ENCODE measurements at places on chromosomes 7 and 10.

DNA sequence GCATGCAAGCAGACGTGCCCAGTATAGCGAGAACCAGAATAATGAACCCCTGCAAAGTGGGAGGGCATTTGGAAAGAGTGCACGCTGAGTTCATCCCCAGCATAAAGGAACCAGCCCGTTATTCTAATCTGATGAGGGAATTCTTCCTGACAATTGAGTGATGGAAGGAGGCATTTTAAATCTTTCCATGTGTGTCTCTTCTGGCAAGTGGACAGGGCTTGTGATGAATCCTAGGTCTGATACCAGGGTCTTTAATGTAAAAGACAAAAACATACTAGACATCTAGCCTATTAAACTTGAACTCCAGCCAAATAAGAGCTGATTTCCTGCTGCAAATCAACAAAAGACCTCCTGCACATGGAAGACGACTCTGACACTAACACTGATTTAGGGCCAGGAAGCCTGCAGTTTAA is 301.2 kb downstream of the DPP6 start:
- DNase-seq = peak; percentile 27

DNA sequence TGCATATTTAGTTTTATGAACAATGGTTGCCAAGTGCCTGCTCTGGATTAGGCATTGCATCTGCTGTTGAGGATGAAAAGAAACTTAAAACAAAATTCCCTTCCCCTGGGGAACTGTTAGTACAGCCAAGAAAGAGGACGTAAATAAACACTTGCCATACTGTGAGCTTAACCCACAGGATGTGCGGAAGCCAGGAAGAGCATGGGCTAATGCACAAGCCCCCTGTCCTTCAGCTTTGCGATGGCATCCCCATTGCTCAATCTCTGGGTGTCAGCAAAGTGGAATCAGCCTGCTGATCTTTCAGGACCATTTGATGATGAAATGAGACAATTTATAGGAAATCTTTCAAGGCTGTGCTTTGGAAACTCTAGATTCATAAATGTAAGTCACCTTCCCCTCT is 399.9 kb upstream of the IGFBP3 start:
- no peak for DNase-seq

GRCh38 chr10:10644008-10644646 is 373.5 kb upstream of the CELF2 start:
- no peak for DNase-seq

DNA sequence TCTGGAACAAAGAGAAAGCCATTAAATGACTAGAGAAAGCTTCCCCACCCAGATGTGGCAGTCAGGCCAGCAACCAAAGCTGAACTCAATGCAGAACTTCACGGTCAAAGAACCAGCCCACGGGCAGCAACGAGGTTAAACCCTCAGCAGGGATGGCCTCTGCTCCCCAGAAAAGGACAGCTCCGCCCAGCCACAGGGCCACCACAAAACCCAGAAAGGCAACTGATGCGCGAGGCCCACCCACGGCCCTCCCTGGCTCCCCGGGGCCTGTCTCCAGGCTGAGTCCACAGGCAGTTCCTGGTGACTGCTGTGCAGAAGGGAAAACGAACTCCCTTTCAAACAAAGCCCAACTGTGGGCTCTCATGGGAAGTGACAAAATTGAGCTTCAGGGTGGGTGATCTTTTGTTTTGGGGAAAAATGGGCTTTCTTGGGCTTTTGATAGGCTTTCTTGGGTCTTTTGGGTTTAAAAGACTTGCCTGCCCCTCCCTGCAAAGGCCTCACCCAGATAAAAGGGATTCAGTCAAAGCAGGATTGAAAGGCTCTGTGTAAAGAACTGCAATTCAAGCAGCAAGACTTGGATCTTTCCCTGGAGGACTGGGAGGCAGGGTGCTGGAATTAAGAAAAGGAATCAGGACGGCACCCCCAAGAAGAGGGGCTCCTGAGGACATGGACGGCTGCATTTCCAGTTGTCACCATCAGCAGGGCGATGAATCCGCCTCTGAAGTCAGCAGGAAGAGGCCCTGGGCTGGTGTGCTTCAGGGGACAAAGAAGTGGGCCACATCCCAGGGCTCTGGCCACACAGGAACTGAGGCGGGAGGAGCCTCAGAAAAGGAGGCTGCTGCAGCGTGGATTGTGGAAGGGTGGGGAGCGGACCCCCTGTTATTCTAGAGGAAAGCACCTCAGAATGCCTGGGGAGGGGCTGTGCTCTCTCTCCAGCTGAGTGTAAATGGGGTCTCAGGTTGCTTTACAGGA is 209.9 kb downstream of the USP6NL start:
- DNase-seq = no peak

DNA sequence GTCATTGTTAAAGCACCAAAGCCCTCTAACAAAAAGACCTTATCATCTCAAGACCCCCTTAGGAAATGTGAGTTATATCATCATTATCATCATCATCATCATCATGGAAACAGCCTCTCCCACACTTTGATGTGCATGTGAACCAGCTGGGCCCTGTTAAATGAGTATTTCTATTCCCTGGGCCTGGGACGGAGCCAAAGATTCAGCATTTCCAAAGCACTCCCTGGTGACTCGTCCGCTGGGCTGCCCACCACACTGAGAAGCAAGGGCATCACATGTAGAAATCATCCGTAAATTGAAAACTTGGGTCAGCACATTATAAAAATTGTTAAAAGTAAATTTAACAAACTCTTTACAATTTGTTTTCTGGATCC is 88.6 kb downstream of the PTPRN2 start:
- no peak for DNase-seq

- no peak for DNase-seq
These were observed 19.8 kb upstream of the PRRT4 start for GRCh38 chr7:128381161-128381821.
